ENCODE measurements at places on chromosomes 16 and 17.
A peak's percentile ranks its signal among the peaks of the same experiment; 100 is the strongest.

DNA sequence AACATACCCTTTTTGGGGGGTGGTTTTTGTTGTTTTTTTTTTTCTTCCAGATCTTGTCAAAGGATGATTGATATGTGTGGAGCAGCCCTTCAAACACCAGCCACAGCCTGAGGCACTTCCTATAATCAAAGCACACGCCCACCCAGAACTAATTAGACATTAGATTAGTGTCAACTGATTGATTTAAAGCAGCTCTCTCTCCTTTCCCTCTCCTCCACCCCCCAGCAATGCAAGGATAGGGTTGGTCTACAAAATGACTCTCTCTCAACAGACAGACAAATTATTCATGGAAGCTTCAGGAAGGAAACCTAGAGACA, 250.3 kb upstream of the SOX9 start:
- no peak for DNase-seq

- DNase-seq: no peak
These were observed 1.5 kb upstream of the RNF112 start for GRCh38 chr17:19409509-19409908.

GRCh38 chr16:16018705-16019104, 69.3 kb downstream of the ABCC1 start:
- DNase-seq: no peak

- DNase-seq: no peak
These were observed 313.6 kb downstream of the HS3ST4 start for GRCh38 chr16:26005336-26005735.

DNA sequence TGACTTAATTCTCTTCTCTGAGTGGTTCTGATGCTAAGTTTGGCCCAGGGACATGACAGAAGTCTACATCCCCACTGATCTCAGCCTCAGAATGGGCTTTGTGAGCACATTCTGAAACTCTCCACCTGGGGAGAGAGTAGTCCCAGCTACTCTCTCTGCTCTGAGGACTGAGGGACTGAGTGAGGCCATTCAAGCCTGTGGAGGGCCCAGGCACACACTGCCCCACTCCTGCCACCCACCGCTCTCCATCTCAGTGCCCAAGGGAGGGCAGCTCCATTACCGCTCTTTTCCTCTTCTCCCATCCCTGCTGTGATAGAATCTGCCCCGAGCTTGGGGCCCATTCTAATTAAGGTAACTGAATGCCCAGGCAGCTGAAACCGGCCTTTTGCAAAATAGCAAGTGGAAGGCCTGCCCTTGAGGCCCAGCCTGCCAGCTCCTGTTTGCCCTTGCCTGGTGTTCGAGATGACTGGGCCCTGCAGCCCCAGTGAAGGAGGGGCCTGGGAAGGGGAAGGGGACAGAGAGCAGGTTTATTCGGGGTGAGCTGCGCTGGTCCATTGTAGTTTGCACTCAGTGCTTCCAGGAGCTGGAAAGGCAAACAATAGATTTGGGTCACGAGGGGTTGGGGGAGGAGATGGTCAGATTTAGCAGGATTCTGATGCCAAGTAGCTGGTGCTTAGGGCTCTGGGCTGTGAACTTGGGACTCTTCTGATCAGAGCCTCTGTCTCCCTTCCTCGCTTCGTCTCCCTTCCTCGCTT, 76.2 kb downstream of the RAB11FIP4 start:
- DNase-seq: no peak

GRCh38 chr16:23110257-23110899, 38.9 kb downstream of the USP31 start:
- DNase-seq: no peak

DNA sequence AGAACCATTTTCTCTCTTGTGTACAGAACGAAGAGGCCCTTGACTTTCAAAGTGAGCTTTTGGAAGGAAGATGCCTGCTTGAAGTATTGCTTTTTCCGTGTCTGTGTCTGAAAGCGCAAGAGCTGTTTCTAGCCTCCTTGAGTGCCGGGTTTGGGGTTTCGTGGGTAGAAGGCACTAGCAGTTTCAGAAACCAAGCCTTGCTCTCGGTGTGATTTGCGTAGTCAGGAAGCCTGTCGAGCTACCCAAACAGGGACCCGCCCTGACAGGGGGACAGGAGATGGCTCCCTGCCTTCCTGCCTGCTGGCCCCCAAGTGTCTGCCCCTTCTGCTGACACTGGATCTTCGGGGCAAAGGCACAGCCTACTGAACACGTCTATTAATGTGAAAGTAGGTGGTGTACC, 322.0 kb downstream of the MAF start:
- DNase-seq: peak; percentile 36

DNA sequence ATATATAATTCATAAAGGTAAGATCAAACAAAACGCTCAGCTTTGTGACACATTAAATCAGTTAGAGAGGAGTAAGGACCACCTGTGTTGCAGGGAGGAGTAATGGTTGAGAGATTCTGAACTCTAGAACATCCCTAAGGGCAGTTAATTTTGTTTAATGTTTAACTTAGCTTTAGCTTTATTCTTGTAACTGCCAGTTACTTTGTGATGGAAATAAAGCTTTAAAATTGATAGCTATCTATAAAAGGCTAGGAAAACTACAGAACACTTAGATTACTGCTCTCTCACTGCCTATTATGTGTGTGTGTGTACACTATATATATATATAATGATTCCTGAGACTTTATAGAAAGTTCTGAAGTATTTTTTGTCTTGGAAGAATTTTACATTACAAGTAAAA, 37.8 kb downstream of the PTRH2 start:
- no peak for DNase-seq
